ENCODE measurements at places on chromosomes 3 and 15. TPM values are rescaled to one million over a fixed set of nuclear protein-coding genes. Genes with fewer than 3 reads are reported as not detected.

DNA sequence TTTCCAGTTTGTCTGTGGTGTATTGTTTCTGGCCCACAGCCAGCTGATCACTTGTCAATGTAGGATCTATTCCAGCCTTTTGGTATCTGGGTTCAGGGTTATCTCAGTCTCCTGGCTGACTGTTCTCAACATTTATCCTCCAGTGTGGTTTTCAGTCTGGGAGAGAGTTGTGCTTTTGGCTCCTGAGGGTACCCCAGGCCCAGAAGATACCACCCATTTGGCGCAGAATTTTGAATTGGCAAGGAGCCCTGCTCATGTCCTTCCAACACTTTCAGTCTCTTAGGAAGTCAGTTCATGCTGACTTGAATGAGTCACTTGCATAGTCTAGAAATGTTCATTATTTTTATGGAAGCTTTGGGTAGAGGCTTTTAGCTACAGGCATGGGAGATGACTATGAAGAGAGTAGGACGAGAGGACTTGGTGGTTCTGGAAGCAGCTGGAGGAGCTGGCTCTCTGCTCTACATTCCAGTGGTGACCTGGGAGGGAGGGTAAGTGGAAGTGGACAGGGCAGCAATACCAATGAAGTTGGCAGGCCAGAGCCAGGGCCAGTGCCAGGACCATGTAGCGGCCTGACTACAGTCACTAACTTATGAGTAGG lies 7.2 kb downstream of the POLR2H start:
- no peak for DNase-seq

DNA sequence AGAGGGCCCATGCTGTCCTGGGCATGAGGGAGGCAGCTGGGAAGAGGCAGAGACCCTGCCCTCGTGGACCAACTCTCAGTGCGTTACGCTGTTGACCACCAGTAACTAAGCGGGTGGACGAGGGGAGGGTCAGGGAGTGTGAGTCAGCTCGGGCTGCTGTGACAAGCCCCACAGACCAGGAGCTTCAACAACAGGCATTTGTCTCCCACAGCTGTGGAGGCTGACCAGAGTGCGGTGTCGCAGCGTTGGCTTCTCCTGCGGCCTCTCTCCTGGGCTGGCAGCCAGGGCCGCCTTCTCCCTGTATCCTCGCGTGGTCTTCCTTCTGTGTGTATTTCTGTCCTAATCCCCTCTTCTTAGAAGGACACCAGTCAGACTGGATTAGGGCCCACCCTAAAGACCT lies 13.0 kb downstream of the EFCC1 start:
- DNase-seq: no peak

GRCh38 chr3:13525827-13526625 lies 22.9 kb upstream of the FBLN2 start:
- DNase-seq: no peak

GRCh38 chr3:52574056-52574965 lies 37.9 kb downstream of the UQCC5 start:
- no peak for DNase-seq

- DNase-seq: peak; percentile 35
Measured at GRCh38 chr3:46585799-46586693, 19.9 kb upstream of the LRRC2 start.

GRCh38 chr15:29480278-29480677 lies 210.7 kb upstream of the NSMCE3 start:
- DNase-seq: no peak

DNA sequence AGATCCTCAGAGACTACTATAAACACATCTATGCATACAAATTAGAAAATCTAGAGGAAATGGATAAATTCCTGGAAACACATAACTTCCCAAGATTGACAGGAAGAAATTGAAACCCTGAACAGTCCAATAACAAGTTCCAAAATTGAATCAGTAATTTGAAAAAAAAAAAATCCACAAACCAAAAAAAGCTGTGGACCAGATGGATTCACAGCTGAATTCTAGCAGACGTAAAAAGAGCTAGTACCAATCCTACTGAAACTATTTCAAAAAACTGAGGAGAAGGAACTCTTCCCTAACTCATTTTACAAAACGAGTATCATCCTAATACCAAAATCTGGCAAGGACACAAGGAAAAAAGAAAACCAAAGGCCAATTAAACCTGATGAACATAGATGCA lies 77.0 kb upstream of the FXR1 start:
- DNase-seq: no peak

DNA sequence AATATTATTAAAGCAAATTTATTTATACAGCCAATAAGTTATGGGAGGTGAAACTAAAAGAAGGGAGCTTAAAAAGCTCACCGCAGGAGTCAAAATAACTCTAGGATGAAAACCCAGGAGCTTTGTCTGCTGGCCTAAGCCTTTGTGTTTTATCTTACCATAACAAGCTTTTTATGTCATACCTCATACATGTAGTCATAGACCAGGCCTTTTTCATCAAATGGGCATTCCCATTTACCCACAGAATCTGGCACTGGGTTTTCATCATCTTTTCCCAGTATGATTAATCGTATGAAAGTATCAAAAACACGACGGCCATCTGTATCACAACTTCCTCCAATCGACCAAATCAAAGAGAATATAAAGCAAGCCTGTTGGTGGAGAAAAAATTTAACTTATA lies 122.8 kb downstream of the DNAH12 start:
- DNase-seq: no peak

DNA sequence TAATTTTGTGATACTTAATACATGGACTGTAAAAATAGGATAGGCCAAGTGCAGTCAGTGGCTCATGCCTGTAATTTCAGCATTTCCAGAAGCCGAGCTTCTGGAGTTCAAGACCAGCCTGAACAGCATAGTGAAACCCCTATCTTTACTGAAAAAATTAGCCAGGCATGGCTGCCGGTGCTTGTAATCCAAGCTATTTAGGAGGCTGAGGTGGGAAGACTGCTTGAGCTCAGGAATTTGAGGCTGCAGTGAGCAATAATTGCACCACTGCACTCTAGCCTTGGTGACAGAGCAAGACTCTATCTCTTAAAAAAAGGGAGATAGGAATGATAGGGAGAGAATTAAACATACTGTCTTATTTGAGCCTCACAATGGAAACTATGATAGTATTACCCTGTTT lies 51.0 kb downstream of the GMPS start:
- no peak for DNase-seq

DNA sequence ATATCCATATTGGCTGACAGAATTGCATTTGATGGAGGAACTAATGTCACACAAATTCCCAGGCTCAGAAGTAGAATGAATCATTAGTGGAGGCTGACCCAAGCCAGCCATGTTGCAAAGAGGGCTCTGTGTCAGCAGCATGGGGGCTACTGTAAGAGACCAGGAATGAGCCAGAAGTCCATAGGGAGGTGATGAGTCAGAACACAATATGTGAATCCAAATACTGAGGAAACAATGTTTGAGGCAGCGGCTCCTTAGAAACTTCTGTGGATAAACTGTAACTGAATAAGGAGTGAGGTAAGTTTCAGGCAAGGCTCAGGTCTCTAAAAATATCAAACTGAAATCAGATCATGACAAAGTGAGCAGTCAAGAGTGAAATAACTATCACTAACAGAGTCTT lies 170.7 kb downstream of the WDR72 start:
- no peak for DNase-seq

- no peak for DNase-seq
Measured at GRCh38 chr3:56089739-56090138, 378.5 kb downstream of the ERC2 start.

- no peak for DNase-seq
Measured at GRCh38 chr3:121436074-121436473, 109.7 kb downstream of the POLQ start.

GRCh38 chr3:163952499-163952898 lies 1125.8 kb downstream of the SI start:
- no peak for DNase-seq

- no peak for DNase-seq
Measured at GRCh38 chr3:104582092-104582491, 784.6 kb upstream of the ALCAM start.

DNA sequence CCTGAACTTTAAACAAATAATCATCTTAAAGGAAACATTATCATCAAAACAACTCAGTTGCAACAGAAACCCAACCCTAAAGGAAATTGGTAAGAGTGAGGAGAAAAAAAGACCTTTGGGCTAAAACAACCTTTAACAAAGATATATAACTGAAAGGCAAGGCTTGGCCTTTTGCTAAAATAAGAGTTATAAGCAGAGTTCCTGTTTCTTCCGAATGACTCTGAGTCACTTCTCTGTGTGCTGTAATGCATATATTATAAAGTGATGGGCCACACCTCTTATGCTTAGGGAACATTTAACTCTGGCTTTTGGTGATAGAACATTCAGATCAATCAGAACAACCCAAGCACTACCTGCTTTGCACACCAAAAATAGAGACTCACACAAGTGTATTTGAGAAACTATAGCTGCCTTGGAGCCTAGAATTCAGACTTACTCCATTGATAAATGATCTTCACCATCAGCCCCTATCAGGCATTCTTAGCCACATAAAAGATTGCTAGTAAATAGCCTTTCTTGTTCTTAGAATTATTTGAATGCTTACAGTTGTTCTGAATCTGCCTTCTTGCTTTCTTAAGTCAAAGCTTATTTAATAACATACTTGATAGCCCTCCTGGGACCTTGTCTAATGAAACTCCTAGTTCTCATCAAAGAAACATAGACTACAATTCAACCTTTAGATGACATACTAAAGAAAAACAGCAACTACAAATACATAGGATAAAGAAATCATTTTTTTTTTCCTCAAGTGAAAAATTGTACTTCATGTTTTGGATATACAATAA lies 294.2 kb upstream of the SEMA6D start:
- DNase-seq: no peak

DNA sequence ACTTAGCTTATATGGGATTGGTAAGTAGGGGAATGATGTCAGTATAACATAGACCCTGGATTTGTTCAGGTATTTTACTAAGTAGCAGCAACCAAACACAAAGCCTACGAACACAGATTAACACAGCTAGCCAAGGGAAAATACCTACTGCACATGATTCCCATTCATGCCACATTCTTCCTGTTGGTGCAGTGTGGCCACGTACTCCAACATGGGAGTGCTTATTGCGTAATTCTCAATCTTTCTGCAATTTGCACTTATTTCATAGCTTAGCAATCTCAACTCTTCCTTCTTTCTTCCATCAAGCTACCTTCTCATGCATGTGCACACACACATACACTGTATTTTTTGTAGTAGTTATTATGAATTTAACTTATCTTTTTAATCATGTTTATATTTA lies 186.8 kb downstream of the IL5RA start:
- no peak for DNase-seq

- peak; percentile 54 for DNase-seq
Measured at GRCh38 chr3:128226795-128227395, 73.6 kb downstream of the EEFSEC start.

- no peak for DNase-seq
Measured at GRCh38 chr15:88890495-88890894, 4.8 kb downstream of the HAPLN3 start.

GRCh38 chr15:101623367-101624304 lies 28.5 kb downstream of the TM2D3 start:
- no peak for DNase-seq

DNA sequence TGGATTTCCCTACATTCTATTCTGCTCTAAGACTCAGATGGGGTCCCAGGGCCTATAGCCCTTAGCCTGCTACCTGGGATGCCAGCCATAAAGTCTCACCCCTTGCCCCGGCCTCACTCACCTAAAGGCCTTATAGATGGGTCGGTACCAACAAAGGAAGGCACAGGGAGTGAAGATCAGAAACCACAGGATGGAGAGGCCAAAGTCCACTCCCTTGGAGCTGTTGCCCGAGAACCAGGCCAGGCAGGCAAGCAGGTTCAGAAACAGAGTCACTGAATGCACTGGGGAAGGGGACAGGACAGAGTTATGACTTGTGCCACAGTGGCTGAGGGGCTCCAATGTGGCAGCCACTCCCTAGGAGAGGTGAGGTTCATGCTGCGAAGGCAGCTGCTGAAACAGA lies 7.4 kb upstream of the ULK3 start:
- DNase-seq: no peak

The WNT5A gene
- total RNA-seq: 5.2 TPM

The ESYT3 gene
- 0.70 TPM for total RNA-seq

The ITPKA gene
- total RNA-seq: 57.5 TPM

The SLC15A2 gene
- total RNA-seq: 8.6 TPM

The SPTBN5 gene
- total RNA-seq: 0.36 TPM

The NTRK3 gene
- 0.78 TPM for total RNA-seq

The SLC22A14 gene
- 0.16 TPM for total RNA-seq

The PLOD2 gene
- total RNA-seq: 101 TPM

The STX19 gene
- total RNA-seq: 7.5 TPM

The SKOR1 gene
- total RNA-seq: 0.58 TPM

All from mucosa of descending colon (tissue), 3 donors.